Stimulated activated CD4-positive, alpha-beta T cell treated with anti-CD3 and anti-CD28 coated beads, Interleukin-4, amount 100 ng/mL, for 1 hour (primary cell): ENCODE measurements at places on chromosomes 7 and 10.

DNA sequence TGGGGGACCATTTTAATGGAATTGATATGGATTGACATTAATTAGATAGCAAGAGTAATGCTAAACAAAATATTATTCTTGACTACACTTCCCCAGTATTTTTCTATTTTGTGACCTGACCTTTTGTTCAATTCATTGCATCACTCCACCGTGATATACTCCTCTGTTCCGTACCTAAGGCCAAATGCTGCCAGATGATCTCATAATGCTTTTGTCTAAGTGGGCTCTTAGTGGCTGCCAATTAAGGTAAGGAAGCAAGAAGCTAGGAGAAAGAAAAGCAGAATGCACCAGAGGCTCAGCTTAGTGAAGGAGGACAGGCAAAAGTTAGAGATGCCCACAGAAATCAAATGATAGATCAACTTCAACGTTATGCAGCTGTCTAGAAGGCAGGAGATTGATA lies 36.4 kb downstream of the FEZF1 start:
- DNase-seq: no peak

GRCh38 chr7:104951546-104951945 lies 62.5 kb upstream of the KMT2E start:
- no peak for DNase-seq

- no peak for DNase-seq
These were observed 5.7 kb upstream of the PIP start for GRCh38 chr7:143126146-143126545.

DNA sequence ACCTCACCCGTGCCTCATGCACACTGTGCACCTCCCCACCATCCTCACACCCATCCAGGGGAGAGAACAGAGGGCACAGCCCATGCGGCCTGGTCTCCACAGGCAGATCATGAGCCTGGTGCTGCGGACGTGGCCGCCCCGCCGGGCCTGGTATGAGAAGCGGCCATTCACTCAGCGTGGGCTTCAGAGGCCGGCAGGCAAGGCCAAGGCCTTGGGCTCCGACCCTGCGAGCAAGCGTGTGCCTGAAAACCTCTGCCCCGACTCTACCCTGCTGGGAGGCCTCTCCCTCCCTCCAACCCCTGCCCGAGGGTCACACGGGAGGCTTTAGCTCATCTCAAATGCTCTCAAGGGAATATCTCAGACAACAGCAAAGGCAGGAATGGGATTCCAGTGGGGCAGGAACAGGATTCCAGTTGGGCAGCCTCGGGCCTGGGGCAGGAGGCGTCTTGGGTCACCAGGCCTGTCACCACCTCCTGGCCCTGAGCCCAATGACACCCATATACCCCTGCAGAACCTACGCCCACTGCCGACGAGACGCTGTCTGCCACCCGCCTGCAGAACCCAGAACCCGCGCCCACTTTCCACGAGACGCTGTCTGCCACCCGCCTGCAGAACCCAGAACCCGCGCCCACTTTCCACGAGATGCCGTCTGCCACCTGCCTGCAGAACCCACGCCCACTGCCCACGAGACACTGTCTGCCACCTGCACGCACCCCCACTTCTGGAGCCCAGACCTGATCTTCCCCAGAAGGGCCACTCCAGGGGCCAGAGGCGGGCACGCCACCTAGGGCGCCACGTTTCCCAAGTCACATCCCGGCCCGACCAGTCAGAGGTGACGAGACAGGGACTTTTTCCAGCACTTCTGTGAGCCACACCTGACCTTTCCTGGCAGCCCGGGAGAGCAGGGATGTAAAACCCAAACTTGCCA lies 38.9 kb downstream of the ADAP1 start:
- no peak for DNase-seq

DNA sequence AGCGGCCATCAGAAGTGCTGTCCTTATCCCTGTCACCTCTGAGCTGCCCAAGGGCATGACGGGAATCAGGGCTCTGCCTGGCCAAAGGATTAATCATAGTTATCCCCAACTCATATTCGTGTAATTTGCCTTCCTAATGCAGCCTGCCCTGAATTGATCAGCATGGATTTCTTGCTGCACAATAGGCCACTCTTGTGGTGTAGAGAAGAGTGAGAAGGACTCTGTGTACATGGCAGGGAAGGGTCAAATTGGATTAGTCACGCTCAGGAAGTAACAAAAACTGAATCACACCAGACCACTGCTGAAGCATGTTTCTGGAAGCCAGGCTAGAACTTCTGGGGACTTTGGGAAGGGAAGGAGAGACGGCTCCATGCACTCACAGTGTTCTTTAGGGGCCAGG lies 227.0 kb downstream of the BUB3 start:
- DNase-seq: no peak

GRCh38 chr10:96687317-96688012 lies 32.8 kb downstream of the PIK3AP1 start:
- DNase-seq: no peak

GRCh38 chr10:50566150-50566549 lies 57.6 kb downstream of the SGMS1 start:
- DNase-seq: no peak

DNA sequence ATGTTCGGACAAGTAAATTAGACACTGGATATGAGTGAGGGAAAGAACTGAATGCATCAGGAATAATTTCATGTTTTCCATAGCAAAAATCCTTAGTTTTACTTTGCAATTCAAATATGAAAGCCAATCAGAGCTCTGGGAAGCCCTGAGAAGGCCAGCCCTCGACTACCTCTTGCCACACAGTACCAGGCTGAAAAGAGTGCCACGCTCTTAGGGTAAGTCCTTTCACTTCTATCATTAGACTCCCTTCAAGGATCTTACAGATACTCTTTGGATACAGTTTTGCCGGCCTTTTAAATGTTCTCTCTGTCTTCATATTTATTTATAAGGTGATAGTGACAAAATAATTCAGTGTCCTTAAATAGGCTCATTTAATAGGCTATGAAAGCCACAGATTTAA lies 1.9 kb downstream of the COBL start:
- no peak for DNase-seq

DNA sequence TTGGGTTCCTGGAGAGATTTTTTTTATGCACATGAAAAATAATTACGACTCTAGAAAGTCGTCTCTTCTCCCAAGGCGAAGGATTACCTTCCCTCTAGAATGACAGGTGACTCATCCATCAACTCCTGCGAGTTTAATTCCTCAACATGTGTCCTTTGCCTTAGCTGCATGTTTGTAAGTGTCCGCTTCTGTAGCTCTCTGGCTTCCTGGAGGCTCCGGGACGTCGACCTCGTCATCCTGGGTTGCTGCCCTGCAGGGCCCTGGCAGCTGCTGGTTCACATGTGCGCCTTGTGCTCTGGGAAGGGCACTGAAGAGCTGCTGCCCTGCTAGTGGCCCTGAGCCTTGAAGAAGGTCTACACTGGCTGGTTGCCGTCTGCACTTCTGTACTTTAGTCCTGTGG lies 210.2 kb downstream of the MLLT10 start:
- DNase-seq: no peak

GRCh38 chr10:132648851-132649528 lies 111.4 kb downstream of the INPP5A start:
- DNase-seq: no peak

- no peak for DNase-seq
These were observed 408.6 kb upstream of the NPVF start for GRCh38 chr7:25636871-25637283.
